ENCODE measurements at places on chromosomes 12 and 14. TPM values are rescaled to one million over a fixed set of nuclear protein-coding genes. Genes with fewer than 3 reads are reported as not detected.

Gene TBX5
- total RNA-seq = 0.13 TPM

Gene SYT1
- not detected for total RNA-seq

Gene PPHLN1
- total RNA-seq = 70.8 TPM

Gene CCDC198
- total RNA-seq = not detected

Gene SSTR1
- total RNA-seq = not detected

Gene ACOT2
- 12.4 TPM for total RNA-seq

Gene HOXC4
- 1.4 TPM for total RNA-seq

Gene IL31
- not detected for total RNA-seq

Gene TMEM132C
- not detected for total RNA-seq

Gene CPM
- total RNA-seq = 1.6 TPM

Gene DBX2
- not detected for total RNA-seq

Gene WSCD2
- 1.2 TPM for total RNA-seq
